ENCODE measurements at places on chromosomes 13 and 19.

GRCh38 chr13:109348519-109349258 is 437.7 kb downstream of the IRS2 start:
- DNase-seq: no peak

DNA sequence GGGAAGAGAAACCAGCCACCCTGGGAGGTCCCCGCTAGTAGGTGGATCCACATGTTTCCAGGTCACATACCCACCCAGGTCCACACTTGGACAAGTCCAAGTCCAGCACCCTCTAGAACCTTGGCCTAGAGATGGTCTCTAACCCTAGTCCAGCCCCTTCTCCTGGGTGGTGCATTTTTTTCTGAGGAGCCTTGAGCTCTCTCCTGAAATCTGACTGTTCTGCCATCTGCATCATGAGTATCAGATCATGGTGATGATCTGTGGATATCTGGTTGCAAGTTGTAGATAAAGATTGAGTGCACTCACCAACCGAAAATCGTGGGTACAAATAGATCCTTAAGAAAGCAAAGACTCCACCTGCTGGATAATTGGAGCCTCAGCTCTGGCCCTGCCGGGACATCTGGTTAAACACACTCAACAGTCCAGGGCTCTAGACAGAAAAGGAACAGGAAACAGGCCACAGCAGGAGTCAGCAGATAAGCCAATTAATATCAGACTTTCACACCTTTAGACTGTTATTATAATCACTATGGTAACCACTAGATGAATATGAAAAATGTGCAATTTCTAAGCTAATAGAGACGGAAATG is 41.1 kb downstream of the GPR12 start:
- no peak for DNase-seq

DNA sequence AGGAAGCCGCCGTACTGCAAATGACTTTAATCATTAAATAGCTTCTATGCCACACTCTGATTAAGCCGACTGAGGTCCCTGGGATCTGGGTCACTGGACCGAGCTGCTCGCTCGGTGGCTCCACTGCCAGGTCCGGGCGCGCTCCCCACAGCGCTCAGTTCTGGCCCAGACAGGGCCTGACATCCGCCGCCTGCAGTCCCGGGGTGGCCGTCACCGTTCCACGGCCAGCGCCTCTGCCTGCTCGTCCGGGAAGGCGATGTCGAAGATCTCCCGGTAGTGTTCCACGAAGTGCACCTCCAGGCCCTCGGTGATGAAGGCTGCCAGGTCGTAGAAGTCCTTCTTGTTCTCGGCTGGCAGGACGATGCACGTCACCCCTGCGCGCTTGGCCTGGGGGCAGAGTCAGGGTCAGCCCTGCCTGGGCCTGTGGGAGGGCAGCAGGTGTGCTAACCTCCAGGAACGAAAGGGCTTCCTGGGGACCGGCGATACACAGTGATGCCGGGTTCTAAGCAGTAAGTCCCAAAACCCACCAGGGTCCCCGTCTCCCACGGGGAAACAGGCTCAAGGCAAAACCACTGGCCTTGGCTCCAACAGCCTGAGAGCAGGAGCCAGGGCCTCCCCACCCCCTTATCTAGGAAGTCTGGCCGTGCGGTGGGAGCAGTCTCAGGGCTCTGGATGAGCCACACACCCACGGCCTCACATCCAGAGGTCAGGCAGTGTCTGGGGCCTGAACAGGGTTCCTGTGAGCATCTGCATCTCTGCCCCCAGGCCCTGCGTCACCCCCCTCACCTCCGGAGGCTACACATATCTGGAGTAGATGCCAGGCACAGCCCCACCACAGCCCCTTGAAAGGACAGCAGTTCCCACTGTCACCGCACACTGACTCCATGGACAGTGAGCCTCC is 2.0 kb downstream of the RPL36 start:
- no peak for DNase-seq

- no peak for DNase-seq
These were observed 31.7 kb downstream of the COMP start for GRCh38 chr19:18759304-18759994.

DNA sequence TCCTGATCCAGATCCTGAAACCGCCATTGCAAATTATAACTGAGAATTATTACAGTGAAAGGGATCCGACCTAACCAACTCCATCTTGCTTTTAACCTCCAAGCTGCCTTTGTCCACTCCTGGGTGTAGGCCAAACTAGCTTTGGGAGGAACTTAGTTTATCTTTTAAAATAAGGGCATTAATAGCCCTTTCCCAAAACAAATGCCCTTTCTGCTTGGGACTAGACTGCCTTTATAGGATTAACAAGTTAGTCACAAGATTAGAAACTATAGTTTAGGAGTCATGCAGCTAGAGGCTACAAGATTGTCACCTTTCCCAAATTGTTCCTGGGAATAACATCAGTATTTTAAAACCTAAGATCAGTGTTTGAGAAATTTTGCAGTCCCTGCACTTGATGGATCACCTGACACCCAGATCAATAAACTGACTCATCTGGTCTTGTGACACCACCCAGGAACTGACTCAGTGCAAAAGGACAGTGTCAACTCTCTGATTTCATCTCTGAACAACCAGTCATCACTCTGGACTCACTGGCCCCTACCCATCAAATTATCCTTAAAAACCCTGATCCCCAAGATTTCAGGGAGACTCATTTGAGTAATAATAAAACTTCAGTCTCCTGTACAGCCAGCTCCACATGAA is 4.1 kb upstream of the ZNF841 start:
- no peak for DNase-seq

GRCh38 chr19:51250786-51251467 is at the start of gene SIGLECL1:
TSS of gene SIGLECL1 (plus strand) at chr19:51251080. CDS start at chr19:51264073, 12,993 bp downstream.
- DNase-seq: no peak

DNA sequence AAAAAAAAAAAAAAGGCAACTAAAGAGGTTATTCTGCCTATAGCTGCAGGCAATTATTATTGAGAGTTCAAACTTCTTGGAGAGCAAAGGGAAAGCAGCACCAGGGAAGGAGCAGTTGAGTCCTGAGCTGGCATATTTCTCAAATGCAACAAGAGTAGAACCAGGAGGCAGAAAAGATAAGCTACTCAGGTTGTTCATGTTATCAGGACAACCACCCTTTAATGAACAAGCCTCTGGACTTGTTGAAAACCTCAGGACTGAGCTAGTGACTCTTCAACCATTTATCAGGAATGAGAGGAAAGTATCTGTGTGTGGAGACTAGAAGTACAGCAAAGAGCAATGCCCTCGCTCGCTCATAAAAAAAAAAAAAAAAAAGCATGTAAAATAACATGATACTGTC is 183.0 kb downstream of the KCTD12 start:
- no peak for DNase-seq

DNA sequence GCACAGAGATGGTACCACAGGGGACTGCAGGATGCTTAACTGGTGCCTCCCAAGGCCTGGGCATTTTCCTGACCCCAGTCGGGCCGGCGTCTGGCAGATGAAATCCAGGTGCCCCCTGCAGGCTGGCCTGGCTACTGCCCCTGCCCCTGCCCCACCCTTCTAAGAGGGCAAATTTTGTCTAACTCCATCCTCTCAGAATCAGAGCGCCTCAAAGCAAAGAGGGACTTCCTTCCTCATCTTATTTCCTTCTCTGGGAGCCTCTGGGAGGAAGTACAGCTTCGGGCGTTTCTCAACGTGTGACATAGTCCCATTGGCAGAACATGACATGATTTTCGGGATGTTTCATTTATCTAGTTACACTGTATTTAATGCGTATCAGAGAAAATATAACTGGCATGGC is 2.7 kb downstream of the PRKACA start:
- DNase-seq: peak; percentile 8

DNA sequence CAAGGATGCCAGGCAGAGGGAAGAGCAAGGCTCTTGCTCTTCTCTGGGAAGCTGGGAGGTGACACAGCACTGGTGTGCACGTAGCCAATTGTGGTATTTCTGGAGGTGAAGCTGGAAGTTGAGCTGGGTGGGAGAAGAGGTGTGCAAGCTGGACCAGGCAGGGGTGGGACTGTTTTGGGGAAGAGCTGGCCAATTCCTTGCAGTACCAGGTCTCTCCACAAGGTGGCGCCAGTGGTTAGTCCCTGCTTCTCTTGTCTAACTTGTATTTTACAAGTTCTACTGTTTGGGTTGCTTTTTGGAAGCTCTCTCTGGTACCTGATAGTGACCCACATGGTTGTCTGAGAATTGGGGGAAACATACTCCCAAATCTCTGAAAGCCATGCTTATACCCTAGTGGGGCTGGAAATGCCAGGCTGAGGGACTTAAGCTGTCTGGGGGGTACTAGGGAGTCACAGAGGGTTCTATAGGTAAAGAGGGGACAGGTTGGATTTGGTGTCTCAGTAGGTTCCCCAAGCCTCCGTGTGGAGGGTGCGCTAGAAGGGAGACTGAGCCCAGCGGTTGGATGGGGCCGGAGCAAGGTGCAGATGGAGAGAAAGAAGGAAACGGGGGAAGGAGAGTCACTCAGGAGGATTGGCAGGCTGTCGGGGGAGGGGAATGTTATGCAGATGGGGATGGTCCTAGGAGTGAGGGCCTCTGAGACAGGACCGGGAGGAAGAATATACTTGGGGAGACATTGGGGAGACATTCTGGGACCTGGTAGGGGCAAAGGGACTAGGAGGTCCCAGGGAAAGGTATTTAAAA is 3.0 kb downstream of the HPN start:
- no peak for DNase-seq

GRCh38 chr19:676339-677105 is at the start of gene FSTL3:
TSS of gene FSTL3 (plus strand) at chr19:676392. CDS start at chr19:676424, 32 bp downstream.
- DNase-seq: no peak

DNA sequence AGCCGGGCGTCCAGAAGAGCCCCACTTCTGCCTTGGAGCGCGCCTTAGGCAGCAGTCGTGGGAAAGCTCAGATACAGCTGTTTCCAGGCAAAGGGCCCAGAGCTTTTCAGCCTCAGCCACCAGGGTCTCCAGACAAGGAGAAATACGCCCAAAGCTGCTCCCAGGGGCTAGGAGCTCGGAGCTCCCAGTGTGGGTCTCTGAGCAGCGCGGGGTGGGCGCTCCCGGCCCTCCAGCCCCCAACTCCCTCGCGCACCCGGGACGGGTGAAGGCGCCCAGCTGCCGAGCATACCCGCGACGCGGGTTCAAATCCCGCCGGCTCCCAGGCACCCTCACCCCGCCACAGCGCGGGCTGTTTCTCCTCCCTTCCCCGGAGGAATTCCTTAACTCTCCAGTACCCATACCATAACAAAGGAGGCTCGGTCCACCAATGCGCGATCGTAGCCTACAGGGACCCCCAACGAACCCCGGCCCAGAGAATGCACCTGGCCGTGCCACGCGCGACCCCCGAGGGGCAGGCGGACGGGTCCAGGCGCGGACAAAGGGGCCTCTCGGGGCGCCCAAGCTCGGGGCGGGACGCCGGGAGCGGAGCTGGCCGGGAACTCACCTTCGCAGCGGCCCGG is 507 bp downstream of the COL4A1 start:
- DNase-seq: no peak

DNA sequence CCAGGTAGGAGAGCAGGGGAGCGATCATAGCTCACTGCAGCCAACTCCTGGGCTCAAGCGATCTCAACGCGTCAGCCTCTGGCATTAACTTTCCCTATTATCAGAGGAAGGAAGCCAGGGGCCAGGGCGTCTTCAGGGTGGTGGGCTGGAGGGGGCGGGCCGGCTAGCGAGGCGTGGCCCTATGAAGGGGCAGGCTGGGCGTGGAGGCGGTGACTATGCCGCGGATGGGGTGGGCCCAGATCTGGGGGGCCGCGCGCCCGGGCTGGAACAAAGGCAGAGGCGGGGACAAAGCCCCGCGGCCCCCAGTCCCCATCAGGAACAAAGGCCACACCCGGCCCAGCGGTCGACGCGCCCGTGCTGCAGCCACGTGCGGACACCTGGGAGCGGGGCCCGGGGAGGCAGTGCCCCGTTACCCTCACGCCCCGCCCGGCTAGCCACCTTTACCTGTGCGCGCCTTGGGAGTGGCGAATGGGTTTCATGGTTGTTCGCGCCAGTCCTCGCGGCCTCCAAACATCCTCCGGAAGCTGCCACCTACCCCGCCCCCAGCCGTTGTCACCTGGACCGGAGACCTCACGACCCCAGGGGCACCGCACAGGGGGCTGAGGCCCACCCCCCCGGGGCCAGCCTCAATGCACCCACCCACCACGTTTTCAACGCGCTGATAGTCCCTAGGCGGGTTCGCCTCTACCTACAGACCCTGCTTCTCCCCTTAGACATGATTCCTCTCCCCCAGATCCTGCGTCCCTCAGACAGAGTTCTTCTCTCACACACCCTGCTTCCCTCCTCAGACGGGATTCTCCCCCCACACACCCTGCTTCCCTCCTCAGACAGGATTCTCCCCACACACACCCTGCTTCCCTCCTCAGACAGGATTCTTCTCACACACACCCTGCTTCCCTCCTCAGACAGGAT is 5.4 kb upstream of the TRIM28 start:
- no peak for DNase-seq

GRCh38 chr13:28409648-28410047 is 85.3 kb downstream of the FLT1 start:
- no peak for DNase-seq

GRCh38 chr13:97715763-97716162 is 237.7 kb upstream of the IPO5 start:
- DNase-seq: no peak

- no peak for DNase-seq
These were observed 268.7 kb downstream of the NHLRC3 start for GRCh38 chr13:39306639-39307589.

DNA sequence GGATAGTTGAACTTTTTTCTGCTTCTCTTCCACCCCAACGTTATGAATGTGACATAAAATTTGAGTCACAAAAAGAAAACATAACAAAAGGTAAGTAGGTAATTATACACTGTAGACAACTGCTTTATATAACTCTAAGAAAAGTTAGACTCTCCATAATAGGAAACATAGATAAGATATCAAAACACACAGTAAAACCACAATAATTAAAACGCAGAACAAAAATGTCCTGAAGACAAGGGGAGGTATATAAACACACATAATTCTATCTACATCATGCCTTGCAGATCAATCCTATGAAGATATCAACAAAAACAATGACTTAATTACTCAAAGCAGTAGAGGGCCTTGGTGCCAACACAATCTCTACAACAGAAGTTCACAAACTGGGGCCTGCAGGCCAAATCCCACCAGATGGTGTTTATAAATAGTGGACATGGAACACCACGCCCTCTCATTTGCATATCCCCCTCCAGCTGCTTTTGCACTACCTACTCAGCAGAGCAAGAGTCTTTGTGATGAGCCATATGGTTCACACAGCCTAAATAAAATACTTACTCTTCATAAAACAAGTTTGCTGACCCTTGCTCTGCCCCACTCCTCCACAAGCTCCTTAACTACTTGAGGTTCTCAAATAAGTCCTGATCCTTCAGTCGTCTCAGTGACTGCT is 254.7 kb downstream of the KLF12 start:
- no peak for DNase-seq

- no peak for DNase-seq
These were observed 313.4 kb upstream of the DACH1 start for GRCh38 chr13:72180253-72180952.
